ENCODE measurements at places on chromosomes 1 and 21. TPM values are rescaled to one million over a fixed set of nuclear protein-coding genes. Genes with fewer than 3 reads are reported as not detected.

MLLT11 gene
- 3.6 TPM for polyA plus RNA-seq

KCNJ15 gene
- 0.47 TPM for polyA plus RNA-seq

PCAT6 gene
- 1.0 TPM for polyA plus RNA-seq

ANKRD65 gene
- polyA plus RNA-seq: not detected

WLS gene
- not detected for polyA plus RNA-seq

CYB561D1 gene
- 17.1 TPM for polyA plus RNA-seq

FLG2 gene
- polyA plus RNA-seq: not detected

DNM3 gene
- polyA plus RNA-seq: 0.76 TPM

PRRX1 gene
- polyA plus RNA-seq: not detected

PARS2 gene
- 0.42 TPM for polyA plus RNA-seq

SEMA6C gene
- polyA plus RNA-seq: 0.54 TPM

IGSF21 gene
- polyA plus RNA-seq: not detected

GRCh38 chr1:186301448-186301847 lies 73.6 kb downstream of the TPR start:
- H3K27ac ChIP-seq: no peak overlapping the region
- H3K27me3 ChIP-seq: no peaks in the 10 kb centered on the region
- DNase-seq: no peak
- no peaks in the 10 kb centered on the region for H3K36me3 ChIP-seq

DNA sequence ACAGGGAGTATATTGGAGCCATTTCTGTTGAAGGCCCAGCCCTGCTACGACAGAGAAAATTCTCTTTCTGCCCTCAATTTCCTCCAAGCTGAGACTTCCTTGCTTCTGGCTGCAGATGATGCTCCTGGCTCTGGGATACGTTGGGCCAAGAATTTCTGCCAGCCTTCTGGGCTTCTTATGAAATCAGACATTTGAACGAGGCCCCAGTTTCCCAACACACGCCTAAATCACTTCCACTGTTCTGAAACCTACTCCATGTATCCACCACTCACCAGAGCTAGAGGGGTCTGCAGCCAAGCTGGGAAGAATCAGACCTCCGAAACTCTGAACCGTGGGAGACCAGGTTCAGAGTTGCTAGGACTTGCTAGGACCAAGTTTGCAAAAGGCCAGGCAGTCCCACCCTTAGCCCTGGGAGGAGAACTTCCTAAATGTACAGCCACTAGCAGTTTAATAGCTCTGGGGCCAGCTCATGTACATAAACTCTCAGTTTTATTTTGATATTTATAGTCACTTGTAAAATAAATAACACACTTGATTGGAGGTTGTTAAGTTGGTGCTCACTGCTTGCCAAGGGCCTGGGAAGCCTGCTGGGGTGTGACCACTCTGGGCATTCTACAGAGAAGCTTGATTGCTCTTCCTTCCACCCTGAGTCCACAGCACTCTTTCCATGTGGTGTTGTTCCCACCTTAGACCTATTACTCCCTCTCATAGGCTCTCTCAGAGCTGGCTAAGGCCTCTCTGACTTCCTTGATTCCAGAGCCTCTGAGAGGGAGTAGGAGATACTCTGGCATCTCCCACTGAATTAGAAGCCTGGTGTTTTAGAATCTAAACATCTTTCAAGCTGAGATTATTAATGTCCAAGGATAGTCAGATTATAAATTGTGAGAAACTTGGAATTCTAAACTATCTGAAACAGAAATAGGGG lies 83.4 kb upstream of the TRABD2B start:
- no peak overlapping the region for H3K4me3 ChIP-seq
- no peaks in the 10 kb centered on the region for H3K36me3 ChIP-seq
- no peaks in the 10 kb centered on the region for H3K27me3 ChIP-seq
- no peaks in the 10 kb centered on the region for H3K4me1 ChIP-seq

GRCh38 chr1:216075339-216075738 lies 347.9 kb downstream of the USH2A start:
- H3K4me1 ChIP-seq: no peaks in the 10 kb centered on the region
- H3K27ac ChIP-seq: no peak overlapping the region
- no peaks in the 10 kb centered on the region for H3K27me3 ChIP-seq
- H3K36me3 ChIP-seq: no peaks in the 10 kb centered on the region
- no peak for DNase-seq
- no peak overlapping the region for H3K4me3 ChIP-seq

DNA sequence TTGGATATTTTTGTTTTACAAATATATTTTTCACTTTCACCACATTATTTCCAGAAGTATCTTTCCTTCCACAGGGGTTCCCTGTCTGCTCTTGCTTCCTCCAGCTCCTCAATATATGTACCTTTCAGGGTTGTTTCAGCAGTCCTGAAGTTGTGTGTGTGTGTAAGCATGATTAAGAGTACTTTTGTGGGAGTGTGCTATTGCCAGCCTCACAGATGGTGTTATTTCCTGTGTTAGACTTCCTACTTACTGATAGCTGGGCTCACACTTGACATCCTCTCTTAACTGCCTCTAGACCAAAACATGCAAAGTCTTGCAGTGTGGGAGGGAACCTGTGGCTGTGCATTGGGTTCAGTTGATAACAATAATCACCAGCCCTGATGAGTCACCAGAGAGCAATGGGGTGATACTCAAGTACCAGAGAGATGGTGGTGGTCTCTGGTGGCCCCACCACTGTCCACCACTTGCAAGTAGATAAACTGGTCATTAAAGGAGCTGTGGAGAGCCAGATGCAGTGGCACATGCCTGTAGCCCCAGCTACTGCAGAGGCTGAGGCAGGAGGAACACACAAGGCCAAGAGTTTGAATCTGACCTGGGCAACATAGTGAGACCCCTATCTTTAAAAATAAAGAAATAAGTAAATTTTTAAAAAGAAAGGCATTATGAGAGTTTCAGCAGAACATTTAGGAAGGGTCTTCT lies 126.7 kb downstream of the NR5A2 start:
- H3K27ac ChIP-seq: peak overlapping the region; percentile 55
- H3K4me1 ChIP-seq: peaks cover 36% of the 10 kb centered on the region
- no peaks in the 10 kb centered on the region for H3K27me3 ChIP-seq
- no peaks in the 10 kb centered on the region for H3K36me3 ChIP-seq

GRCh38 chr1:234989479-234990327 lies 138.9 kb downstream of the TOMM20 start:
- no peak overlapping the region for H3K27ac ChIP-seq
- no peak for DNase-seq
- H3K4me3 ChIP-seq: no peak overlapping the region
- H3K36me3 ChIP-seq: no peaks in the 10 kb centered on the region
- H3K4me1 ChIP-seq: peaks cover 40% of the 10 kb centered on the region

DNA sequence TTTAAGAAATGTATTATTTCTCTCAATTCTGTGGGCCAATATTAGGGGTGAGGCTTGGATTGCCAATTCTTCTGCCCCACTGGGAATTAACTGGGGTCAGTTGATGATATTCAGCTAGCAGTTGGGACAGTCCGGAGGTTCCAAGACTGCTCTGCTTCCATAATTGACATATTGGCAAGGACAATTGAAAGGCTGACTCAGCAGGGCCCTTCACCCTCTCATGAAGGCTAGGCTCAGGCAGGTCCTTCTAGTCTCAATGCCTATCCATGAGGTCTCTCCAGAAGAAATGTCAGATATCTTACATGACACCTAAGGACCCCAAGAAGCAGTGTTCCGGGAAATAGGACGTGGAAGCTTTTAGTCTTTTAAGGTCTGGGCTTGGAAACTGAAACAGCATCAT lies 13.3 kb upstream of the RNF11 start:
- H3K27me3 ChIP-seq: no peaks in the 10 kb centered on the region
- no peaks in the 10 kb centered on the region for H3K36me3 ChIP-seq
- H3K4me3 ChIP-seq: no peak overlapping the region
- H3K4me1 ChIP-seq: no peaks in the 10 kb centered on the region

DNA sequence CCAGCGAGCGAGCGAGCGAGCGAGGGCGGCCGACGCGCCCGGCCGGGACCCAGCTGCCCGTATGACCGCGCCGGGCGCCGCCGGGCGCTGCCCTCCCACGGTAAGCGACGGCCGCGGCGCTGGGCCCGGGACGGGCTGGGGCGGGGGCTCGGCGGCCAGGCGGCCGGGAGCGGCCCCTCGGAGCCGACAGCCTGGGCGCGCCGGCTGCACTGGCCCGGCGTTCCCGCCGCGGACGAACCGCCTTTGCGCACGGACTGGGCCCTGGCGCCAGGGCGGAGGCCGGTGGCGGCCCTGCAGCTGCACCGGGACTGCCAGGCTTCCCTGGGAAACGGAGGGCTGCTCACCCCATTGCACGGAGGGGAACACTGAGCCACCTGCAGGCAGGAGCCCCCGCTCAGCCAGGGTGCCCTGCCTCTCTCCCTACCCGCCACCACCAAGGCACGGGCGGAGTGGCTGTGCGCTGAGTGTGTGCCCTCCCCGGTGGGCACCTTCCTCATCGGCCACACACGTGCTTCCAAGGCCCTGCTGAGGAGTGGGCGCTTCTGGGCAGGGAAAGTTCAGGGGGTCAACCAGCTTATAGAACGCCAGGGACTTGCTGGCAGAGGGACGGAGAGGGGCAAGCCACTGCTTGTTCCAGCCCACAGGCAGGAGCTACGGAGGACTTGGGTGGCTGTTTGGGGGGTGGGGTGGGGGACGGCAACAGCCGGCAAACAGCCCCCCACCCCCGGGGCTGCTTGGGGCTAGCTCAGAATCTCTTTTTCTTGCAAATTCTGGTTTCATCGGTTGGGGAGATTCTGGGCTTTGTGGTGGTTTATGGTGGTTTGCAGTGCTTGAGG lies 532 bp downstream of the CSF1 start:
- peak overlapping the region; percentile 71 for H3K4me3 ChIP-seq
- H3K27ac ChIP-seq: peak overlapping the region; percentile 57
- peaks cover 78% of the 10 kb centered on the region for H3K4me1 ChIP-seq
- H3K36me3 ChIP-seq: no peaks in the 10 kb centered on the region

- H3K27ac ChIP-seq: no peak overlapping the region
- no peak for DNase-seq
- no peaks in the 10 kb centered on the region for H3K36me3 ChIP-seq
- H3K27me3 ChIP-seq: no peaks in the 10 kb centered on the region
These were observed 20.1 kb upstream of the MAP1LC3C start for GRCh38 chr1:242019018-242019417.

DNA sequence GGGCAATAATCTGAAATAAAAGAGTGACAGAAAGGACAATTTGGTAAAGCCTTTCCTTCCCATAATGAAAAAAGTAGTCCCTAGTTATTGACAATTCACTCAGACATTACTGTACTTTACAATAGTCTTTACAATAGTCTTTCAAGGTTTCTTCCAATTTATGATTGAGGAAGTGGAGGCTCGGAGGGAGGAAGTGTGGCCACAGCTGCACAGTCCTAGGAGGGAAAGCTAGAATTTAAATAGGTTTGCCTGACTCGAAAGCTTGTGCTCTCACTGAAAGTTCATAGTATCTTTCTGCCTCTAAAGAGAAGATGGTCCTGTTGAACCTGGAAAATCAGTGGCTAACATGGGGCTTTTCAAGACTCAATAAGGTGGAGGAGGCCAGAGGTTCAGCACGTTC lies 203.2 kb downstream of the SDCCAG8 start:
- no peaks in the 10 kb centered on the region for H3K4me1 ChIP-seq
- DNase-seq: no peak
- no peaks in the 10 kb centered on the region for H3K36me3 ChIP-seq
- H3K4me3 ChIP-seq: no peak overlapping the region
- H3K27ac ChIP-seq: no peak overlapping the region

DNA sequence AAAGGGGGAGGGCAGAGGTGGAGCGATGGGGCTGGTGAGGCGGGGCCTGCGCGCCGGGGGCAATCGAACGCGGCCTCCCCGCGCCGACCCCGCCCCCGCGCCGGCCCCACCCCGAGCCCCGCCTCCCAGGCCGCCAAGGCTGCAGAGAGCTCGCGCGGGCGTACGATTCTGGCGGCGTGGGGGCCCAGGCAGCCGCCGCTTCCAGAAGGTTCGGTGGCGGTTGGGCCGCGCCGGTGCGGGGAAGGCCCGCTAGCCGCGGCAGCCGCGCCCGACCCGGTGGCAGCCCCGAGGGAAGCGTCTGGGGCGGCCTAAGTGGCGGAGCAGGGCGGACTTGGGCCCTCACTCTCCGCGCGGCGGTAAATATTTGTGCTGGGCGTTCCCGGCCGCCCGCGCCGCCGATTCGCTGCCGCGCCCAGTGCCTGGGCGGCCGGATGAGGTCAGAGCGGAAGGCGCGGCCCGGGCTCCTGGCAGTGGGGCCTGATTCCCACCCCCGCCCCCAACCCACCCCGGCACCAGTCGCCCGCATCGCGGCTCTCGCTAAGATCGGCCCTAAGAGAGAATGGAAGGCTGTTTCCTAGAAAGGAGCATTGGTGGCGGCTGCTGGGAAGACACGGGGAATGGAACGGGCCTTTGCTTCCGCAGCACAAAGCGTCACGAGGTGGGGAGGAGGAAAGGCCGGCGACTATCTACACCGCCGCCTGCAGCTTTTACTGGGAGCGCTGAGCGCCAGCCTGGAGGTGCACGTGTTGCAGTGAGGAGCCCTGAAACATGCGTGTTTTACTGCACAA lies at the start of gene ACOT7:
ACOT7 (minus strand) TSS at position 368 of the 788 bp plus-strand sequence. CDS start 368 bp downstream, outside the sequence.
- peaks cover 25% of the 10 kb centered on the region for H3K4me1 ChIP-seq
- H3K27me3 ChIP-seq: no peaks in the 10 kb centered on the region
- H3K36me3 ChIP-seq: no peaks in the 10 kb centered on the region
- DNase-seq: peak; percentile 90
- peak within 1 kb of the TSS; percentile 67 for H3K27ac ChIP-seq

- no peak for DNase-seq
- H3K27ac ChIP-seq: no peak overlapping the region
- no peaks in the 10 kb centered on the region for H3K27me3 ChIP-seq
- no peaks in the 10 kb centered on the region for H3K4me1 ChIP-seq
These were observed 82.1 kb upstream of the CCDC190 start for GRCh38 chr1:162942916-162943559.

- H3K27me3 ChIP-seq: no peaks in the 10 kb centered on the region
- no peak overlapping the region for H3K27ac ChIP-seq
- H3K36me3 ChIP-seq: no peaks in the 10 kb centered on the region
- DNase-seq: no peak
- peaks cover 67% of the 10 kb centered on the region for H3K4me1 ChIP-seq
- H3K4me3 ChIP-seq: no peak overlapping the region
These were observed 195.0 kb upstream of the EDN2 start for GRCh38 chr1:41679531-41679930.

- no peak overlapping the region for H3K27ac ChIP-seq
- no peak for DNase-seq
- H3K27me3 ChIP-seq: no peaks in the 10 kb centered on the region
- H3K4me1 ChIP-seq: peaks cover 43% of the 10 kb centered on the region
- no peak overlapping the region for H3K4me3 ChIP-seq
These were observed 7.5 kb downstream of the MINDY1 start for GRCh38 chr1:150999051-150999674.

- DNase-seq: no peak
- no peak overlapping the region for H3K27ac ChIP-seq
- no peaks in the 10 kb centered on the region for H3K4me1 ChIP-seq
- H3K4me3 ChIP-seq: no peak overlapping the region
- H3K27me3 ChIP-seq: no peaks in the 10 kb centered on the region
- no peaks in the 10 kb centered on the region for H3K36me3 ChIP-seq
These were observed 431.3 kb downstream of the MRPL39 start for GRCh38 chr21:25175938-25176337.

DNA sequence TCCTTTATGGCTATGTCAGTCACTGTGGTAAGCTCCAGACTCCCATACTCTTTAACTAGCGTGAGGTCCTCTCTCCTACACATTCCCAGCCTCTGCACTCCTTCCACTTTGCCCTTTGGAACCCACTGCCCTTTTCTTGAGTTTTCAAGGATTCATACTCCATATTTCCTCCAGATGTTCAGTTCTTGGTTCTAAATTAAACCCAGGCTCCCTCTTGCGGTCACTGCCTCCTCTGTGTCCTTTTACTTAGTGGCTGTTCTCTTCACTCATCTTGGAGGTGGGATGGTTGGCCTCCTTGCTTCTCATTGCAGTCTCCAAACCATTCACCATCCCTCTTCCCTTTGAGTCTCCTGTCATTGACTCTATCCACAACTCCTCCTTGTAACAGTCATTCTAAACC lies 208.1 kb downstream of the TGFB2 start:
- H3K27ac ChIP-seq: no peak overlapping the region
- H3K36me3 ChIP-seq: no peaks in the 10 kb centered on the region
- no peak for DNase-seq
- no peaks in the 10 kb centered on the region for H3K27me3 ChIP-seq
- H3K4me3 ChIP-seq: no peak overlapping the region
- no peaks in the 10 kb centered on the region for H3K4me1 ChIP-seq
